ENCODE measurements at places on chromosomes 5 and 9.

GRCh38 chr5:125065741-125066140 is 319.3 kb upstream of the ZNF608 start:
- no peak for DNase-seq

GRCh38 chr9:94140791-94141790 is 56.8 kb downstream of the PTPDC1 start:
- no peak for DNase-seq

DNA sequence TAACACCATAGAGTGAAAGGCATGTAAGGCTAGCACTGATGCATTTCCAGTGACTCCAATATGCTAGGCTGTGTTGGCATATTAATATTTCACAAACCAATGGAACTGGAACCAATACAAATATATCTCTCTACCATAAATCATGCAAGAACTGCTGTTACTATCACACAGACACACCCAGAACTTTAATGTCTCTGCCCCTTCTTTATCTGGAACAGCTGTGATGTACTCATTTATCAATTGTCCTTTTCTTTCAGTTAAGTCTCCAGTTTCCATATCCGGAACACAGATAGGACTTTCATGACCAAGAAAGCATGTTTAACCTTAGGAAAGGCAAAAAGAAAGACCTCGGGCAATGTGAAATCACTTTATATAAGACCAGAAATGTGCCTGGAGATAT is 70.3 kb downstream of the SPTLC1 start:
- no peak for DNase-seq

GRCh38 chr5:112196584-112196983 is 222.5 kb downstream of the EPB41L4A start:
- no peak for DNase-seq

GRCh38 chr9:83935276-83935935 is 14.2 kb upstream of the KIF27 start:
- DNase-seq, result no peak

- DNase-seq, result no peak
Measured at GRCh38 chr9:106878934-106879333, 16.0 kb downstream of the ZNF462 start.

- DNase-seq, result no peak
Measured at GRCh38 chr5:132046880-132047299, 13.6 kb upstream of the IL3 start.

DNA sequence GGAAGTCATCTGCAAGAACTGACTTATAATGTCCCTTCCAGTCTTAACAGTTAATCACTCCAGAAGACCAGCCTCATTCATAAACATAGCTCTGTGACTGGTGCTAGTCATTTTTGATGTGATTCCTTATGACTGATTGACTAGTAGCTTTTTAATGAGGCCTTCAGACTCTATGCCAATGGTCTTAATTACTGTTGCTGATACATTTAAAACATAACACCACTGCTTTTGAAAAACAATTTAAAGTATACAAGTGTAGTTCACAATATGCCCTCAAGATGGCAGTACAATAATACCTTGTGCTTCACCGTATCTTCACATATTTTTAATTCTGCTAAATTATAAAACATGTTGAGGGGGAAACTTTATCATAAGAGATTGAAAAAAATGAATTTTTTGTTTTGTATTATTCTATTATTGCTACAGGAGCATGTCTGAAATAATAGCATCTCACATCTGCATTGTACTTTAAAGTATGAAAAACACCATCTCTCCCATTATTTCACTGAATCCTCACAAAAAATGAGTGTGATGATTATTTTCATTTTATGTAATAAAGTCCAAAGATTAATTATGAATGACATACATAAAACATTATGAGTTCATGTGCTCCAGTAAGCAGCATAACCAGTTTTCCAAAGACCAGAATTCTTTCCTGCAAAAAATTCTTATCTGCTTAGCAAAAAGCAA is 55.2 kb upstream of the SHISAL2B start:
- peak; percentile 10 for DNase-seq

GRCh38 chr5:90558344-90559192 is at the start of gene ADGRV1:
TSS of gene ADGRV1 (plus strand) at chr5:90558797. CDS start at chr5:90558896, 99 bp downstream.
- peak; percentile 31 for DNase-seq

GRCh38 chr5:157951673-157952373 is 92.9 kb upstream of the CLINT1 start:
- no peak for DNase-seq

- DNase-seq, result no peak
Measured at GRCh38 chr5:72480841-72481240, 26.4 kb downstream of the ZNF366 start.

DNA sequence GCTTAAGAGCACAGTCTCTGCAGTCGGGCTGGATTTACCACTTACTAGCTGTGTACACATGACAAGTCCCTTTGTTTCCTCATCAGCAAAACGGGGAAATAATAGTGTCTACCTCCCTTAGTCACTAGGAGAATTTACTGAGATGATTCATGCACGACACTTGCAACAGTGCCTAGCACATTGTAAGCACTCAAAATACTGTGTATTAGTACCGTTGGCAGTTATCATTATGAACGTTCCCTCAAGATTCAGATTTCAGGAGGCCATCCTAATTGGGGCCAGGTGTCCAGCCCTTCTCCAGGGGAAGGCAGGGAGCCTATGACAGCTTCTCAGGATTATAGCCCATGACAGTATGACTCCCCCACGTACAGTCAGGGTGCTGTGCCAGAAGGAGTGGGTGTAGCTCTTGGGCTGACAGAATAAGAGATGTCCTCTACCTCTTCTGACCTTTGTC is 164.3 kb downstream of the DOCK2 start:
- DNase-seq, result no peak

DNA sequence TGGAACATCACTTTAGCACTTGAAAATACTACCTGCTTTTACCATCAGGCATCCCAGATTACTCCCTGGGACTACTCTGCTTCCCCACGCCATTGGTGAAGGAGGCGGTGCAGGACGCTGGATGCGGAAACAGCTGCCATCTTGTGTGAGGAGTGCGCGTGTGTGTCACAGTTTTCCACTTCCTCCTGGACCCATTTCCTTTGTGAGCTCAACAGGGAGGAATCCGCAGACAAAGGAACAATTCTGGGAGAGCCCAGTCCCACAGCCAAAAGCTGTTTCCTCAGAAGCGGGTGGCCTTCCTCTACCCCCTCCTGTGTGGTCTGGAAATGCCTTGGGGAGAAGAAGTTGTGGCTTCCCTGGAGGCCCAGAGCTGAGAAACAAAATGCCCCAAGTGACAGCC is 16.8 kb downstream of the AFAP1L1 start:
- DNase-seq, result no peak

GRCh38 chr9:118567861-118568260 is 801.4 kb downstream of the BRINP1 start:
- DNase-seq, result no peak

DNA sequence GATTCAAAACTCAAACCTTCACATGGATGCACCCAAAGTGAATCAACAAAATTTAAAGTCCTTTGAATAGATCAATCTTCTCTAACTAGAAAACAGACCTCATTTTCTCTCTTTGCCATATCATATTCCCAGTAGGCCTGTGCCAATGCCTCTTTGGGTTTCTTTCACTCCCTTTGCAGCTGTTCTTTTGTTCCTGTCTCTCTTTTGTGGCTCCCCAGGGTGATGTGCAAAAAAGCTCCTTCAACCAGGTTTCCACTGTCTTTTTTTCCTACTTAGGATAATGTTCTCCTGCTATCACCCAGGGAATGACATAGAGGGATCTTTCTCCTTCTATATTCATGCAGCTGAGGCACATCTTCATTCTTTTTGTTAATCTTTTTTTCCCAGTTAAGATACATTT is 54.6 kb downstream of the MARCHF3 start:
- no peak for DNase-seq

DNA sequence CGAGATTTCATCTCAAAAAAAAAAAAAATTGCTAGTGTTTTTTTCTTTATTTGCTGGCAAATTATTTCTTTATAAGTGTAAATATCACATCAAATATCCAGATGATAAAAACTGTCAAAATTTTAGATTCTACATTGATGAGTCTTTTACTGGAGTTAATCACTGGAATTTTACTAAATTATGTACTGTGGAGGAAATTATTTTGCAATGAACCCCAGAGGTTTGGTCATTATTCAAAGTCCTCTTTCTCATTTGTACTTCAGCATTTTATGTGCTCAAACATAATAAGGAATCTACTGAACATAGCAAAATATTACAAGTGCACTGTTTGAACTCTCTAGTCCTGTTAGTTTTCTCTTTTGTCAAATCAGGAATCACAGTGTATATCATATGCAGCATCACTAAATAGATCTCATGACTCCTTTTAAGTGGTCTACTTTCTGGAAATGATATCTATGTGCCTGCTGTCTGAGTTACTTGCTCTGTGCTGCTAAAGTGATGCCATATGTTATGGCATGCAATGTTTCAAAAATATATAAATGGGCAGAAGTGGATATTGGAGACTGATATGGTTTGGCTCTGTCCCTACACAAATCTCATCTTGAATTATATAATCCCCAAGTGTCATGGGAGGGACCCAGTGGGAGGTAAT is 18.0 kb downstream of the OTULINL start:
- no peak for DNase-seq

DNA sequence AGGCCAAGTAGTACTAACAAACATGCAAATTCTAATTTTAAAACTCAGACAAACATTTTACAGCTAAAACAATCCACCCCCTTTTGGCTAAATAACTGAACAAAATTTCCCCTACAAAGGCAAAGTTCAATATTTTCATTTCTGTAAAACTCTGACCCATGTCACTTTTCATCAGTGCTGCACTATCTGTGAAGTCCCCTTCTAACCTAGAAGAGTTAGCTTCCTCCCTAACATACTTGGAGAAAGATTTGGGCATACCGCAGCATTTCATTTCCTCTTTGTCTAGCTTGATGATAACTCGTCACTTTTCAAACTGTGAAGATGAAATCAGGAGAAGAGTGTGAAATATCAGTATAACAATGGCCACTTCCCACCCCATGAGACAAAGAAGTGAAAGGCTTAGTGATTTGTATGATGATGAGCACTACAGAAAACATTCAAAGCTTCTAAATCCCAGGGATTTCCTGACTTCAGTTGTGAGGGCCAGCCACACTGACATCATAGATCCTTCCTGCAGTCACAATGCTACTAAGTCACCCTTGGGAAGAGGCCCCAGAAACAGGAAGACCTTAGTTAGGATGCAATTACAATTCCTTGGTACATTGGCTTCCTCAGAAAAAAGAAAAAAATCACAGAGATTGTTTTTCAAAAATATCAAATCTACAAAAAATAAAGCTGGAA is at the start of gene FAM81B:
Gene FAM81B (plus strand): TSS at position 555 of the 681 bp plus-strand sequence. CDS start 24 bp downstream, at position 579.
- DNase-seq, result no peak

- peak; percentile 38 for DNase-seq
Measured at GRCh38 chr9:112867275-112867991, 23.2 kb downstream of the SLC46A2 start.

- peak; percentile 63 for DNase-seq
Measured at GRCh38 chr5:132506094-132506692, 15.6 kb upstream of the IRF1 start.

DNA sequence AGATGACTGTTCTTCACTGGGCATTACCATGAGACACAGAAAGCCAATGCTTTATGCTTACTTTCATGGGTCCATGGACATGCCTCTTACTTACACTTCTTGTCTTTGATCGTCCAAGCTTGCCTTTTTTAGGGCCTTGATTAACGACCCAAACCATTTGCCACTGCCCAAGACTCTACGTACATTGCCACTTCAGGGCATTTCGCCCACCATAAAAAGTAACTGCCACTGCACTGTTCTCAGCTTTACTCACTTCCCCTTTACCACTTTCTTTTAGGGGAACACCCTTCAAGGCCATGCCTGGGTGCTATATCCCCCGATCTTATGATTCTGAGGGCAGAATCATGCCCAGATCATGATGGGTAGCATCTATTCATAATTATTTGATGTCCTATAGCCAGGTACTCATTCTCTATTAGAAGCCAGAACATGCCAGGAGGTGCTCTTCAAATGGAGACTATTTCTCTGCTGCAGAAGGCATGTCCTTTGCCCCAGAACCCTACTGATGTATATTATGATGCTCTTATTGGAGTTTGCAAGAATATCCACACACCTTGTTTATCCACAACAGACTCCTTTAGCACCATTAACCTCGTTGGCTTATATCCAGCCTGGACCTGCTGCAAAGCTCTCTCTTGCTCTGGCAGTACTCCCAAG is 64.1 kb upstream of the RAD23B start:
- no peak for DNase-seq

DNA sequence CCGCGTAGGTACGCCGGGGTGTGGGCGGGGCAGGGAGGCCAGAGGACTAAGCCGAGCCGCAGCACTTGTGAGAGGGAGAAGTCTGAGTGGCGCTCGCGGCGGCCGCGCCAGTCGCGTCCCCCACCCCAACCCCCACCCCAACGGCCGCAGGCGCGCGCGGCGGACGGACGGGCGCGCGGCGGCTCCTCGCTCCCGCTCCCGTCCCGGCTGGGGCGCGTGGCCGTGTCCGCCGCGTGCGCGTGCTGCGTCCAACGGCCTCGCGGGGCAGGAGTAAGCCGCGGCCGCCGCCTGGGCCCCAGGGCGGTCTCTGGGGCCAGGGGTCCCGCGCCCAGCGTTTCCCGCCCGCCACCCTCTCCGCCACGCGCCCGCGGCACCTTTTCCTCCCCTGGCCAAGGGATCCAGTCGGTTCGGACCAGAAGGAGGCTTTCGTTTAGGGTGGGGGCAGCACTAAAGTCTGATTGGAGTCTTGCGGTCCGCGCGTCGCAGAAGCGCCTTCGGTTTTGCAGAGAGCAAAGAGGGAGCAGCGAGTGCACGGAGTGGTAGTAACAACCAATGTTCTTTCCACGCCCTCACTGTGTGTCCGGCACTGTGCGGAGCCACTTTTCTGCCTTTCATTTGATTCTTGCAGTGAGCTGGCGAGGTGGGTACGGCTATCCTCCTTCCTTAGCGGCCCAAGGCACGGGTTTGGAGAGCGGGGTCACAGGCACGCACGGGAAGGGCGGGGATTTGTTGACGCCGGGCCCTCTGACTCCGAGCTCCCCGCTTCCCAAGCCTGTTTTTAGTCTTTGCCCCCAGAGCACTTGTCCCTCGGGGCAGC is 483 bp downstream of the G3BP1 start:
- peak; percentile 33 for DNase-seq

- no peak for DNase-seq
Measured at GRCh38 chr5:59648949-59649921, 244.3 kb downstream of the PDE4D start.

DNA sequence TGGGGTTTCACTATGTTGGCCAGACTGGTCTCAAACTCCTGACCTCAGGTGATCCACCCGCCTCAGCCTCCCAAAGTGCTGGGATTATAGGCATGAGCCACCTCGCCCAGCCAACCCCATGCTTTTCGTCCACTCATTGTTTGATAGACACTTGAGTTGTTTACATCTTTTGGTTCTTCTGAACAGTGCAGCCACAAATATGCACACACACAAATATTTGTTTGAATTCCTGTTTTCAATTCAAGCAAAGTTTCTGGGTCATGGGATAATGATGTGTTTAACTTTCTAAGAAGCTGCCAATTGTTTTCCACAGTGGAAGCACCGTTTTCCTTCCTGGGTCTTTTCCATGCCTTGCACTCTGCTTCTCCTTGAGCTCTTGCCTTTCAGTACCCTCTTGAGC is 6.8 kb upstream of the PAEP start:
- no peak for DNase-seq

DNA sequence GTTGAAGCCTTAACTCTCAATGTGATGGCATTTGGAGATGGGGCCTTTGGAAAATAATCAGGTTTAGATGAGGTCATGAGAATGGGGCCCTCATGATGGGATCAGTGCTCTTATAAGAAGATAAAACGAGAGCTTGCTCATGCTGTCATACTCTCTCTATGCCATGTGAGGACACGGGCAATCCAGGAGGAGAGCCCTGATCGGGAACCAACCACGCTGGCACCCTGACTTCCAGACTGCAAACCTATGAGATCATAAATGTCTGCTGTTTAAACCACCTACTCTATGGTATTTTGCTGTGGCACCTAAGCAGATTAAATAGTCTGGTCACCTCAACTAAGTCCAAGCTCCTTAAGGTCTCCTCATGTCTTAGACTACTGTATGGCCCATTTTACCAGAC is 10.0 kb downstream of the HMGCS1 start:
- DNase-seq, result no peak
